ENCODE measurements at places on chromosomes 1 and 21. TPM values are rescaled to one million over a fixed set of nuclear protein-coding genes. Genes with fewer than 3 reads are reported as not detected.

GRCh38 chr1:204093781-204094180, 20.9 kb downstream of the SOX13 start:
- no peak for DNase-seq

DNA sequence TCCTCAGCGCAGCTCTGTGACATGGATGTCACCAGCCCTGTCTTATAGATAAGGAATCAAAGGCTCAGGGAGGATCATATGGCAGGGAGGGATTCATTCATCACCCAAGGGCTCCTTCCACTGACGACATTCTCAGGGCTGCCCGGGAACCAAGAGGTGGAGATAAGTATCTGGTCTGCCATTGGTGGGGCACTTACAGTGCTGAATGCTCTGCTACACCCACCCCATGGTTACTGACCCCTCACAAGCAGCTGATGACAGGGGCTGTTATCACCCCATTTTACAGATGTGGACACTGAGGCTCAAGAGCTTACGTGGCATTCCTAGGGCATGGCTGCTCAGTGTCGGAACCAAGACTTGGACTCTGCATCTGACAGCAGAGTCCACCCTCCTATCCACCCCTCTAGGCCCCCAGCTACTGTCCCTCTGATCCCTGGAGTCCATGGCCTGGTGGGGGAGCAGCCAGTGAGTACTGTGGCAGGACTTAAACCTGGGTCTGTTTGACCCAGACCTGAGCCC, 155.1 kb downstream of the PTPRU start:
- DNase-seq = no peak

GRCh38 chr1:213296558-213296957, 245.5 kb downstream of the RPS6KC1 start:
- DNase-seq = peak; percentile 21

- DNase-seq = peak; percentile 26
These were observed 11.2 kb upstream of the AK2 start for GRCh38 chr1:33047839-33048305.

DNA sequence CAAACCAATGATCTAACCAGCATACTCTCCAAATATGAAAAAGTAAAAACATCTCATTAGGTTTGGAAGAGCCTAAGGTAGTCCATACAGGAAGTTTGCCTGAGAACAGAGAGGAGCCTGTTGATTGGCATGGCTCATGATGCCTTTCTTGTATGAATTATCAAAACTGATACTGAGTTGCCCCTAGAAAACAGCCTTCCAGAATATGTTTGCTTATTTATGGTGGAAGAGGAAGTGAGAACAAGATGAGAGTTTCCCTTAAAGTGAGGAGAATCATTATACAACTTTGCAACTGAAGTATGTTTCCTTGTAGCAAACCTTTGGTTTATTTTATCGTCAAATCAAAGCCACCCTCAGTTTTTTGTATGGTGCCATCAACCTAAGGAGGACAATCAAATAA, 23.8 kb upstream of the KIAA1614 start:
- no peak for DNase-seq

- DNase-seq = no peak
These were observed 61.5 kb upstream of the WLS start for GRCh38 chr1:68293609-68294366.

GRCh38 chr1:39272027-39272797, 67.7 kb downstream of the MACF1 start:
- DNase-seq = peak; percentile 11

- DNase-seq = no peak
These were observed 6.3 kb downstream of the PATJ start for GRCh38 chr1:61748566-61748965.

- peak; percentile 15 for DNase-seq
These were observed 90.8 kb upstream of the CCDC190 start for GRCh38 chr1:162951553-162952315.

- DNase-seq = no peak
These were observed 87.7 kb downstream of the ADARB1 start for GRCh38 chr21:45162115-45162514.

GRCh38 chr1:21126324-21126723, 50.4 kb downstream of the EIF4G3 start:
- DNase-seq = no peak

DNA sequence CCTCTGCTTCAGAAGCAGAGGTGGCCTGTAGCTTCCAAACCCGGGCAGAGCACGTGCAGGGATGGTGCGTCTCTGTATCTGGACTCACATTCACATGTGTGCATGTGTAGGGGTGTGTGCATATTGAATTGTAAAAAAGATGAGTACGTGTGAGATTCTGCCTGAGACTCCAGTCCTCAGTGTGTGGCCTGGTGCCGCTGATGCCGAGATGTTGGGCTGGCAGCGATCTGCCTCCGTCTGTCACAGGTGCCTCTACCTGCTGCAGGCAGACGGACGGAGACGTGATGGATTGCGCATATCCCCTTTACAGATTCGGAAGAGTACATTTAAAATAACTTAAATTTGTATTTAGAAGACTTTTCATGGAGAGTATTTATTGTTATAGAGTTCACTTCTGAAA, 53.6 kb downstream of the ADARB1 start:
- DNase-seq = no peak

- DNase-seq = no peak
These were observed 30.0 kb upstream of the SSX2IP start for GRCh38 chr1:84720221-84720780.

DNA sequence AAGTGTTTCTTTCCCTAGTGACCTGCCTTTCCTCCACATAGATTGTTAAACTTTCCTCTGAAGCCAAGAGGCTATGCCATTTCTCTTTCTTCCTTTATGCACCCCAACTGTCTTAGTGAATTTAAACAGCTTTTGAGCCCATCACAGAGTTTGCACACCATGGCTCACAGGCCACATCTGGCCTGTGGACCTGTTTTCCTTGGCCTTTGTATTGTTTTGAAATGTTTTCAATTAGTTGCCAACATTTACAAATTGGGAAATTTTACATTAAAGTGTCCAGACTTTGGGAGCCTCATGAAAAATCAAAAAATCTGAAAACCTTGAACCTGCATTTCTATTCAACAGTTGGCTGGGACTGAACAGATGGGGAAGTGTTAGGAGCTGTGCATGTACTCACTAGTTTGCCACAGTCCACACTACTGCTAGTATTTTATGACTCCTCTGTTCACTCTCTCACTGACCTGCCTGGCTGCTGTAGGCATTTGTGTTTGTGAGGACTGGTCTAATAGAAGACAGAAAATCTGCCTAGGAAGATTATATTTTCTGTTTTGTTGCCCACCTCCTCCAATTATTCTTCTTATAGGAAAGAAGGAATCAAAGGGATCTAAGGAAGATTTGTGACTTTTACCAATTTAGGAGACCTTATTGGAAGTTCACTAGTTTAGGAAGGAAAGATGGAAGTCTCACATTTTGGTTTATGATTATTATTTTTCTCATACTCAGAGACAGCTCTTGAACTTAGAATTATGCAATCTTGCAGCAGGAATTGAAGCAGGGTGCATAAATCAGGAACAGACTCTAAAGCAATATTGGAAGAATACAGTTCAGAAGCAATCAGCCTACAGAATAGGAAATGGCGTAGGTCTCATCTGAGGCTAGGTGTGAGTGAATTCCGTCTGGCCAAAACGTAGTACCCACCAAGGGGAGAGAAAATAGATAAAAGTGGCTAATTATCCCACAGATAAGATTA, 134.7 kb downstream of the HLX start:
- DNase-seq = no peak

DNA sequence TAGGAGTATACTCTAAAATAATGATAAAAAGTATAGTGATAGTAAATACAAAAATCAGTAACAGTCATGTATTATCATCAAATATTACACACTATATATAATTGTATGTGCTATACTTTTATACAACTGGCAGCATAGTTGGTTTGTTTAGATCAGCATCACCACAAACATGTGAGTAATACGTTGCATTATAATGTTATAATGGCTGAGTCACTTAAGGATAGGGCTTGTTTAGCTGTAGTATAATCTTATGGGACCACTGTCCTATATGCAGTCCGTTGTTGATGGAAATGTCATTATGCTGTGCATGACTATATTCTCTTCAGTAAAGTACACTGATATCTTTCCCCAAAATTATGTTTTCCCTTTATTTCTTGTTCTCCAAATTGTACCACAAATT, 92.8 kb downstream of the LYPLAL1 start:
- no peak for DNase-seq

DNA sequence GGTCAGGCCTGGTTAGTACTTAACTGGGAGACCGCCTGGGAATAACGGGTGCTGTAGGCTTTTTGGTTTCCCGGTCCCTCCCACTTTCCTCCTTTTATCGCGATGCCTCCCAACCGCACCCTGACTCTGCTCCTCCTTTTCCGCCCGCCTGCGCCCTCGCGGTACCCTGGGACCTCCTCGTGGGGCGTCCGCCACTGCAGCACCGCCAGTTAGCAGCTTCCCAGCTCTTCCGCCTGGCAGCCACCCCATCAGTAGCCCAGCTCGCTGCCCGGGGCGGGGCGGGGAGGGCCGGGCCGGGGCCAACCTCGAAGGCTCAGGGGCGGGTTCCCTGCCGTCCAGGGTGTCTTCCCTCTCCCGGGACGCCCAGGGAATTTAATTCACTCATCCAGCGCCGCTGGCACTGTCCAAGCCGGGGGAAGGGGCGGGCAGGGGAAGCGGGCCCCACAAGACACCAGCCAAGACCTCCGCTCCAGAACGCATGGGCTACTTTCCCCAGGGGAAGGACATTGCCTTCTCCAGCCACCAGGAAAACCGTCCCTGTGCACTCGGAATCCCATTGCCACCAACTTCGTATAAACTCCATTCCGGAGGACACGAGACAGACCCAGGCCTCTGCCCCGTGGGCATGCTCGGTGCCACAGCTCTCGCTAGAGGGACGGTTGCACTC, 2.0 kb upstream of the ZNF678 start:
- DNase-seq = no peak

- no peak for DNase-seq
These were observed 37.8 kb downstream of the MEGF6 start for GRCh38 chr1:3573500-3573899.

DNA sequence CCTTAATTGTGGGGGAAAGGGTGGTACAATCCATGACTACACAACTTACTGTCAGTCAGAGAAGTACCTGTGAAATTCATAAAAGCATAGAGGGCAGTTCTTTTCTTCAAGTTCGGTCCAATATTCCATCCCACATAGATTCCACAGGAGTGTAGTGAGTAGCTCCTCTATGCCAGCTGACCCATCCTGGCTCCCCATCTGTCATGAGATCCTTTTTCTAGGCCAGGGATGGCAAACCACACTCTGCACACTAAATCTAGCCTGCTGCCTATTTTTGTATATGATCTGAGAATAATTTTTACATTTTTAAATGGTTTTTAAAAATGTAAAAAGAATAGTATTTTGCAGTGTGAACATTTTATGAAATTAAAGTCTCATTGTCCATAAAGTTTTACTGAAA, 107.0 kb upstream of the TSPAN2 start:
- DNase-seq = no peak

GRCh38 chr1:50450861-50451653, 27.8 kb upstream of the DMRTA2 start:
- no peak for DNase-seq

DNA sequence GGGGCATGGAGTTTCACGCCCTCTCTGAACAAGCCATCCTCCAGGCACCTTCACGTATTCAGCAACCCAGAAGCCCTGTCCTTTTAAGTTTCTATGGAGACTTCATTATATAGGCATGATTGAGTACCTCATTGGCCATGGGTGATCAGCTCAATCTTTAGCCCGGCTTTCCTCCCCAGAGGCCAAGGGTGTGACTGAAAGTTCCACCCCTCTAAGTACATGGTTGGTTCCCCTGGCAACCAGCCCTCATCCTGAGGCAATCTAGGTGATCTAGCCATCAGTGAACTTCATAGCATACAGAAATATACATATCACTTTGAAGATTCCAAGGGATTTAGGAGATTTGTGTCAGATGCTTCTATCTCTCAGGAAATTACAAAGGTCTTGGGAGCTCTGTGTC, 21.3 kb upstream of the DHX9 start:
- DNase-seq = no peak

DNA sequence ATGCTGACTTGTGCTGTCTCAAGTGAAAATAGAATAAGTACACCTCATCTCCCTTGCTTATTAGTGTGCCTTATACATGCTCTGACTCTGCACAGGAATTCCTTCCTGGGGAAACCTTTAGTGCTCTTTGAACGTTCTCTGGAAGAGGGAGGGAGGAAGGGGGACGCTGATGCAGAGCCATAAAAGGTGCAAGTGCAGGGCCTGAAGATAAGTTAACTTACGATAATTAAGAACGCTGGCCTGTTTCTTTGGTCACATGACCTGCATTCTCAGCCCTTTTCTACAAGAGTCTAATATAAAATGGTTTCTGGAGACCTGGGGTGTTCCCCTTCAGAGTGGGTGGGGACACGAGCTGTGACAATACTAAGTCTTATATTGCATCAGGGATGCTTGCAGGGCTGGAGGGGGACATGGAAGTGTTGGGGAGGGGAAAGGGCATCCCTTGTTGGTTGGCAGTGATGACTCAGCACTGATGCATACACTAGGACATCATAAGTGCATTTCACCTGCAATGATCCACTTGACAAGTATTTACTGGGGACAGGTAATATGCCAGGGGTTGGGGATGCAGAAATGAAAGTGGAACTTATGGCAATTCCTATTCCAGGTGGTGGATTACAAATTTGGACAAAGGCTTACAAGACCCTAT, 26.3 kb upstream of the KIAA0040 start:
- no peak for DNase-seq

GRCh38 chr1:119631433-119632102, 16.5 kb downstream of the ZNF697 start:
- DNase-seq = peak; percentile 93

The TTC34 gene
- 0.12 TPM for total RNA-seq

The PDC gene
- total RNA-seq = not detected

The KCNE2 gene
- total RNA-seq = not detected

The NBPF9 gene
- 10.0 TPM for total RNA-seq

The HSD3B1 gene
- total RNA-seq = not detected

The CFHR5 gene
- total RNA-seq = not detected

The ERI3 gene
- 74.6 TPM for total RNA-seq

The BRINP3 gene
- total RNA-seq = not detected

The LCE2C gene
- not detected for total RNA-seq
